HT-29 (cell line): ENCODE measurements at places on chromosomes 12 and 14. TPM values are rescaled to one million over a fixed set of nuclear protein-coding genes. Genes with fewer than 3 reads are reported as not detected.

SDSL gene
- total RNA-seq = 6.6 and 9.1 TPM in 2 replicates

DNA sequence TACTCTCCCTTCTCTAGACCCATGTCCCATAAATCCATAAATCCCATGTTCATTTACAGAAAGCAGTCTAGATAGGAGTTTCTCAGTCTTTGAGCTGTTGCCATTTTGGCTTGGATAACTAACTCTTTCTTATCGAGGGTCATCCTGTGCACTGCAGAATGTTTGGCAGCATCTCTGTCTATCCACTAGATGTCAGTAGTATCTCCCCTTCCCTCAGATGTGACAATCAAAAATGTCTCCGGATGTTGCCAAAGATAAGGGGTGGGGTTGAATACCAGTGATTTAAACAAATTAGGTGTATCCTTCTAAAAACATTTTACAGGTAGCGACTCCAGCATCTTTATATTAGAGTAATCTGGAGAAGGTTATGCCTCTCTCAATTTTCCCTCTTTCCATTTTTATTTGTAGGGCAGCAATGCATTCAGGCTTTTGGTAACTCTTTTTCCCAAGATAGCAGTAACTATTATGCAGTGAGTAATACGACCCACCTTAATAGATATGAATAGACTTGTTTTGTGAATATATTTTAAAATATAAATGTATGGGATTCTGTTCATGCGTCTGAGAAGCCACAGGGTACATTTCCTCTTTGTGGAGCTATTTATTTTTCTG lies 100.7 kb downstream of the LRRK2 start:
- peak; percentile 43 for DNase-seq

CACNA1C gene
- under 0.01 TPM in 1 of 2 replicates, not detected in the other for total RNA-seq

DNA sequence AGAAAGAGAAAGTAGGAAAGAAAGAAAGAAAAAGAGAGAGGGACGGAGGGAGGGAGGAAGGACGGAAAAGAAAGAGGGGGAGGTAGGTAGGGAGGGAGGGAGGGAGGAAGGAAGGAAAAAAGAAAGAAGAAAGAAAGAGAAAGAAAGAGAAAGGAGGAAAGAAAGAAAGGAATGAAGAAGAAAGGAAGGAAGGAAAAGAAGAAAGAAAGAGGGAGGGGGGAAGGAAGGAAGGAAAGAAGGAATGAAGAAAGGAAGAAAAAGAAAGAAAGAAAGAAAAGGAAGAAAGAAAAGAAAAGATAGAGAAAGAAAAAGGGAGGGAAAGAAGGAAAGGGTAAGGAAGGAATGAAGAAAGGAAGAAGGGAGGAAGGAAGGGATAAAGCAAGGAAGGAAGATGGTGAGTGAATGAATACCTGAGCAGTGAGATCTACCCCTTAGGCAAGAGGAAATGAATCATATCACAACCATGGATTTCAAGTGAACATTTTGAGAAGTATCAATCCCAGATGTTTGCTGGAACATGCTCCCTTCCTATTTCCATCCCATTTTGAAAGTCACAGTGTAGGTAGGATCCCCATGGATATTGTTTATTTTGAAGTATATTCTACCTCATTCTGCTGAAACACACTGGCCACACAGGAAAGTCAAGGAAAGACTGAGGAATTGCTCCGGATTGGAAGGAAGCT lies 639.4 kb upstream of the TBX3 start:
- no peak for DNase-seq

GRCh38 chr12:131634037-131634436 lies 76.9 kb upstream of the SFSWAP start:
- no peak for DNase-seq

DNA sequence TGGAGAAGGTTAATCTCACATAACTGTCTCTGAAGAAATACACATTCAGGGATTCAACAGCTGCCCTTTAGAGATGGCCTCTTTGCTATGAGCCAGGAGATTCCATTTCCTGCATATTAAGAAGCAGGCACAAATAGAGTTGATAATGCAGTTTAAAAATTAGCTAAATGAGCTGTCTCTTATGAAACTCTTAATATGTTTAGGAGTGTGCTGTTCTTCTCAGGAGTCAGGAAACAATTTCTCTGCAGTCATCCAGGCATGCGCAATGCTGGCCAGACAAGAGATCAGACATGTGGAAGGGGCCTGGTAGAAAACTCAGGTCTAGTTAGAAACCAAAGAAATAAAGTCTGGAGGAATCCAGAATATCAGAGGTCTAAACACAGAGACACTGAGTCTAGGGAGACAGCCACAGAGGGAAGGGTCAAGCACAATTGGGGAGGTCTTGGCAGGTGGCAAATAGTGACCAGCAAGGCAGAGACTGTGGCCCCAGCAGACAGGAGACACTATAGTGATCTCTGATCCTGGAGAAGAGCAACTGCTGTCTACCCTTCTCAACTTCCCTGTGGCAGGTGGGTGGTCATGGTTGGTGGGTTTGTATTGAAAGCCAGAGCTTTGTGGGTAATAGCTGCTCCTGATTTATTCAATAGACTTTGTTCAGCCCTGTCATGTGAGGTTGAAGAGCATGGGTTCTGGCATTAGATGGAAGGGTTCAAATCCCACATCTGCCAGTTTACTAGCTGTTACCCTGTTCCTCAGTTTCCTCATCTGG lies 185.8 kb upstream of the RMST start:
- no peak for DNase-seq
